Activated CD8-positive, alpha-beta T cell treated with anti-CD3 and anti-CD28 coated beads for 36 hours (primary cell): ENCODE measurements at places on chromosomes 2 and 18. TPM values are rescaled to one million over a fixed set of nuclear protein-coding genes. Genes with fewer than 3 reads are reported as not detected.

Gene GCG
- not detected for total RNA-seq

Gene BMPR2
- total RNA-seq = 7.1 TPM

Gene PLEKHB2
- 49.4 TPM for total RNA-seq

Gene KCNJ13
- total RNA-seq = not detected

Gene RAMP1
- total RNA-seq = 1.0 TPM

Gene LRRTM1
- not detected for total RNA-seq

Gene TUBA4B
- total RNA-seq = not detected

- no peak for DNase-seq
These were observed at the start of gene KHK for GRCh38 chr2:27086724-27087593. KHK (plus strand) TSS chr2:27086772; CDS start chr2:27087260, 488 bp downstream.

DNA sequence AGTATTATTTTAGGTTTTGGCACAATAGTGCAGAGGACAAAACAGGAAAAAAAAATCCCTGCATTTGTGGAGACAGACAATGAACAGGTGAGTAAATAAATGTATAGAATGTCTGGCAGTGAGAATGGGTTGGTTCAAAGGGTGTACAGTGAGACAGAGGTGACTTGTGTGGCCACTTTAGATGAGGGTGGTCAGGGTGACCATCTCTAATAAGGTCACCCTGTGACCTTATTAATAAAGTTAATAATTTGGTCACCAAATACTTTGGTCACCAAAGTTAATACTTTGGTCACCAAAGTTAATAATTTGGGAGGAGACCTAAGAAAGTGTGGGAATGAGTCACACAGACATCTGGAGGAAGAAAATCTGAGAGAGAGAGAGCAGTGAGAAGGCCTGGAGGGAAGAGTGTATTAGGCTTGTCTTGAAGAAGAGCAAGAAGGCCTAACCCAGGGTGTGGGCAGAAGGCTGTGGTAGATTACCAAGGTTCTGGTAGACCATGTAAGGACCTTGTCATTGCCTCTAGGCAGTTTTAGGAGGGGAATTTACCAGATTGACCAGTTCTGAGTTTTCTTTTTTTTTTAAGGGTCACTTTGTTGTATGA is 1368.4 kb upstream of the CELF4 start:
- DNase-seq = no peak

DNA sequence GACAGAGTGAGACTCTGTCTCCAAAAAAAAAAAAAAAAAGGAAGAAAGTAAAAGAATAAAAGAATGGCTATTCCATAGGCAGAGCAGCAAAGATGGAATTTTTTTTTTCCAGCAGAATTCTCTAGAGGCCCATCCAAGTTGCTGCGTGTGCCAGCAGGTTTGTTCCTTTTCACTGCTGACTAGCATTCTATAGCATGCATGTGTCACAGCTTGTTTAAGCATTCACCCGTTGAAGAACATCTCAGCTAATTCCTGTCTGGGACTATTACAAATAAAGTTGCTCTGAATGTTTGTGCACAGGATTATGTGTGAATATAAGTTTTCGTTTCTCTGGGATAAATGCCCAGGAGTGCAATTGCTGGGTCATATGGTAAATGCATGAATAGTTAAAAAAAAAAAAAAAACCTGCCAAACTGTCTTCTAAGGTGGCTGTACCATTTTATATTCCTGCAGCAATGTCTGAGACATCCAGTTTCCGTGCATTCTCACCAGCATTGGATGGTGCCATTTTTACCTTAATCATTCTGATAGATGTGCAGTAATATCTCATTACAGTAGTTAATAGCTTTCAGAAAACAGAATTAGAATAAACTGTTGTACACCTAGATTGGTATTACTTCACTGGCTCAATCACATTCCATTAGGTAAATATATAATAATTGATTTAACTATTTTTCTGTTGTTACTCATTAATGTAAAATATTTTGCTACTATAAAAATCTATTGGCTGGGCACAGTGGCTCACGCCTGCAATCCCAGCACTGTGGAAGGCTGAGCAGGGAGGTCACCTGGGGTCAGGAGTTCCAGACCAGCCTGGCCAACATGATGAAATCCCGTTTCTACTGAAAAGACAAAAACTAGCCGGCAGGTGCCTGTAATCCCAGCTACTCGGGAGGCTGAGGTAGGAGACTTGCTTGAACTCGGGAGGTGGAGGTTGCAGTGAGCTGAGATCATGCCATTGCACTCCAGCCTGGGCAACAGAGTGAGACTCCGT is 47.5 kb upstream of the ASAP2 start:
- no peak for DNase-seq

DNA sequence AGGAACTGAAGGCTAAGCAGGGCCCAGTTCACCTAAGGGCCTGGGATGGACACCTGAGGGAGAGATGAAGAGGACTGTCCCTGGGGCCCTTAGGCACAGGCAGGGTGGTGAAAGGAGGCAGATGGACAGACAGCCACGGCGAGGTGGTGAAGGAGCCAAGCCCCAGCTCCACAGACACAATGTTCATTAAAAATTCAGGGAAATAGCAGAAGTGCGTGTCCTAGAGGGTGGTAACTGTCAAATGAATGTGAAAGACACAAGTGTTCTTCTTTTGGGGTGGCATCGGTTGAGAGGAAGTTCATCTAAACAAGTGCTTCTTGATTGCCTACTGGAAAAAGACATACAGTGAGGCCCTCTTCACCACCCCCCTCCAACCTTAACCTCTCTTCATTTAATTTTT is 76.2 kb upstream of the SIX2 start:
- no peak for DNase-seq

- no peak for DNase-seq
These were observed 113.6 kb upstream of the STK17B start for GRCh38 chr2:196284866-196285557.

DNA sequence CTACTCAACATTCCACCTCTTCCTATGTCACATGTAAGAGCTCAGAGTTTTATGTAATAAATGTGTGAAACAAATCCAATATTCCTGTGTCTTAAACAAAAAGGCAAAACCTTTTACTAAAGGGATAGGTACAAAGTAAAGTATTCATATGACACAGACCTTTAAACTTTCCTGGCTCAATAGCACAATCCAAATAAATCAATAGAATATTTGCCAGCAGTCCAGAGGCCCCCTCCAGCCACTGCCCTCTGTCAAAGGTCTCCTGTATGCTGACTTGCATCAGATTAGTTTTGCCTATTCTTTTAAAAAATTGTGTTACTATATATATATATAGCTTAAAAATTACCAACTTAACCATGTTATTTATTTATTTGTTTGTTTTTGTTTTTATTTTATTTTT is 17.7 kb upstream of the PHLPP1 start:
- no peak for DNase-seq

- DNase-seq = no peak
These were observed 23.4 kb downstream of the EIF4E2 start for GRCh38 chr2:232573771-232574435.

DNA sequence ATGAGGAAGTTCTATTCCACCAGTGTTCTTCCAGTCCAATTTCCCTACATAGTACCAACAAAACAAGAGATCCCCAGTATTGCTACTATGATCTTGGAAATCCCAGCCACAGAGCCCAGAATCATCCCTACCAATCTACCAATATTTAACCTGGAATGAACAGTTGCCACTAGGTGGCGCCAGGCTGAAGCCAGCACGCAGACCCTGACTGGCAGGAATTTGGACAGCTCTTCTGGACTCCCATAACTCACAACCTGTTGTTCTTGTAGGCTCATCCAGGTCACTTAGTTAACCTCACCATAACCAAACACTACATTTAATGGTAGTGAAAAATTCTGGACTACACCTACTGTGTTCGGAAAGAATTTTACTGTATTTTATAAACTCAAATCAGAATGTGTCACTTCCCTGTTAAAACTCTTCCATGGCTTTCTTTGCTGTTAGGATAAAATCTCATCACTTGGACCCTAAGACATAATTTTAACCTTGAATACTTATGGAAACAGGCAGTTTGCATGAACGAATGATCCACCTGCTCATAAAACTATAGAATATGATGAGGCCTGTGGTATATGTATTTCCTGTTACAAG is 59.8 kb upstream of the SLC38A11 start:
- peak; percentile 76 for DNase-seq

GRCh38 chr2:153432381-153432780 is 46.2 kb downstream of the RPRM start:
- DNase-seq = no peak

- DNase-seq = no peak
These were observed 122.9 kb downstream of the AFF3 start for GRCh38 chr2:100019499-100019898.

DNA sequence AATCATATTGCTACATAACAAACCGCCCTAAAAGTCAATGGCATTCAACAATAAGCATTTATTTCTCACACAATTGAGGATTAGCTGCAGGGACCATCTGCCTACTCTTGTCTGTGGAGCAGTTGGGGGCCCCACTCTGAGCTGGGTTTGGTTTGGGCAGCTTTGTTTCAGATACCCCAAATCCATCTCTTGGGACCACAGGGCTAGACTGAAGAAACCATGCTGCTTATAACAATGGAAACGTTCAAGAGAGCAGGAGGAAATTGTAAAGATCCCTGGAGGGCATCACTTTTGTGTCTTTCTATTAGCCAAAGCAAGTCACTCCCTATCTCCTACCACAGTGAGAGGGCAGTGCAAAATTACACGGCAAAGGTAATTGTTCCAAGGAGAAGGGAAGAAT is 146.5 kb upstream of the MGAT5 start:
- DNase-seq = no peak

GRCh38 chr2:64932371-64933216 is 56.6 kb upstream of the SLC1A4 start:
- no peak for DNase-seq

GRCh38 chr18:74784752-74785151 is 187.1 kb downstream of the ZNF407 start:
- no peak for DNase-seq
